ENCODE measurements at places on chromosomes 7 and 10.

- no peak for DNase-seq
Measured at GRCh38 chr10:83214136-83214535, 925.2 kb upstream of the GHITM start.

DNA sequence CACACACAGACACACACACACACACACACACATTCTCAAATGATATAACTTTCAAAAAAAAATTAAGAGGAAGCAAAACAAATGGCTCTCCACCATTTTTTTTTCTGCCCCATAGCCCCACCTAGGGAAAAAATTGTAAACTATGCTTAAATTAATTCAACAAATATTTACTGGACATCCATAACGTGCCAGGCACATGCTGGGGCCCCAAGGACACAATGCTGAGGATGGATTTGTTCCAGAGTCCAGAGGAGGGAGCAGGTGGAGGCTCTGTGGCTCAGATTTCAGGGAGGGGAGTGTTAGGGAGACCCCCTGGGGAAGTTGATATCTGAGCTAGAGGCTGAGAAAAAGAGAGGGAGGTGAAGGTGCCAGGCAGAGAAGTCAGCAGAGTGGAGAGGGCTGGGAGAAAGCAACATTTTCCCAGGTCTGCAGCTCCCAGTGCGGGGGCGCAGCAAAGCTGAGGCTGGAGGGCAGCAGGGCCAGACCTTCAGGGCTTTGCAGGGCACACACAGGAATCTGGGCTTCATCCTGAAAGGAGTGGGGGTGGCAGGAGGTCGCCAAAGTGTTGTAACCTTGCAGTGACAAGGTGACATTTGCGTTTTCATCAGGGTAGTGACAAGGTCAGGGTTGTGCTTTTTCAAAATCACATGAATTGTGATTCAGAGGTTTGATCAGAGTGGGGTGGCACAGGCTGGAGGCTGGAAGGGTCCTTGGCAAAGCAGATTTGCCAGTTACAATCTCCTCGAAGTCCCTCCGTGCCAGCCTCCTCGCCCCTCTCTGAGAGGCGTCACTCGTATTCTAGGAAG, 261.6 kb downstream of the WDR11 start:
- no peak for DNase-seq

GRCh38 chr10:75606203-75606779, 174.9 kb downstream of the LRMDA start:
- DNase-seq: no peak

GRCh38 chr7:100102950-100103840, 1.8 kb downstream of the AP4M1 start:
- no peak for DNase-seq

DNA sequence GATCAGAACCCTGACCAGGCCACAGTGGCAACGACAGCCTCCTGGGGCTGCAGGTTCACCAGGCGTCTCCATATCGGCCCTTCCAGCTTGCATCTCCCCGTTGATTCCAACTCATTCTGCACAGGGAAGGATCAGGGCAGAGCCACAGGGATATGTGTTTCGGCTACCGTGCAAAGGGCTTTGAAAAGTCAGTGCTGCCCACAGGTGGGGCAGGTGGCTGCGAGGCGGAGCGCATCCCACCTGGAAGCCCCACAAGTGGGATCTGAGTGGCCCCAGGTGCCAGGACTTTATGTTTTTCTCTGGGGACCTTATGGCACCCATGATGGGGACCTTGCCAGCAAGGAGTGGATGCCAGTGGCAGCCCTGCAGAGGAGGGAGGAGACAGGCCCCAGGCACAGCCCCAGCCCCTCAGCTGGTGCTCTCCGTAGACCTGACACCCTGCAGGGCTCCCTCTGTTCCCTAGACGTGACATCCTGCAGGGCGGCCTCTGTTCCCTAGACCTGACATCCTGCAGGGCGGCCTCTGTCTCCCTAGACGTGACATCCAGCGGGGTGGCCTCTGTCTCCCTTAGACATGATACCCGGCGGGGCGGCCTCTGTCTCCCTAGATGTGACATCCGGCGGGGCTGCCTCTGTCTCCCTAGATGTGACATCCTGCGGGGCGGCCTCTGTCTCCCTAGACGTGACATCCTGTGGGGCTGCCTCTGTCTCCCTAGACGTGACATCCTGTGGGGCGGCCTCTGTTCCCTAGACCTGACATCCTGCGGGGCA, 189.4 kb downstream of the ELFN1 start:
- DNase-seq: no peak

- no peak for DNase-seq
Measured at GRCh38 chr7:70775570-70776156, 356.3 kb upstream of the GALNT17 start.

DNA sequence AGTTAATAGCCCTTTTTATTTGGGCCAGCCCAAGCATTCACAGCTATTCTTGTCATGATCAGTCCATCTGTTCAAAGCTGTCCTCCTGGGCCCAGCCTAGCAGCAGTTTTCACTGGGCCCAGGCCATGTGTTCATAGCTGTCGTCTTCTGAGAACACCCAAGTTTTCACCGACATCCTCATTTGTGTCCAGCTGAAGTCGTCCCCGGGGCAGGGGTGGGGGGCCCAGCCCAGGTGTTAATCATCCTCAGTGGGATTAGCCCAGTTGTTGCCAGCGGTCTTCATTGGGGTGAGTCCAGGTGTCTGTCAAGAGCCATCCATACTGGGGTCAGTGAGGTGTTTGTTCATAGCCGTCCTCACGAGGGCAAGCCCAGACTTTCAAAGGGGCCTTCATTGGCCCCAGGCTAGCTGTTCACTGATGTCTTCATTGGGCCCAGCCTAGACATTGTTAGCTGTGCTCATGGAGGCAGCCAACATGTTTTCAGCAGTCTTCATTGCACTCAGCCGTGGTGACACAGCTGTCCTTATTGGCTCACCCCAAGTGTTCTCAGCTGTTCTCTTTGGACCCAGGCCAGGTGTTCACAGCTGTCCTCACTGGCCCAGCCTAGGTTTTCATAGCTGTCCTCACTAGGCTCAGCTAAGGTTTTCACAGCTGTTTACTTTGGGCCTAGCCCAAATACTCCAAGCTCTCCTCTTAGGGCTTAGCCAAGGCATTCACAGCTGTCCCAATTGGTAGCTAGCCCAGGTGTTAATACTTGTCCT, 10.0 kb downstream of the FRG2B start:
- no peak for DNase-seq

DNA sequence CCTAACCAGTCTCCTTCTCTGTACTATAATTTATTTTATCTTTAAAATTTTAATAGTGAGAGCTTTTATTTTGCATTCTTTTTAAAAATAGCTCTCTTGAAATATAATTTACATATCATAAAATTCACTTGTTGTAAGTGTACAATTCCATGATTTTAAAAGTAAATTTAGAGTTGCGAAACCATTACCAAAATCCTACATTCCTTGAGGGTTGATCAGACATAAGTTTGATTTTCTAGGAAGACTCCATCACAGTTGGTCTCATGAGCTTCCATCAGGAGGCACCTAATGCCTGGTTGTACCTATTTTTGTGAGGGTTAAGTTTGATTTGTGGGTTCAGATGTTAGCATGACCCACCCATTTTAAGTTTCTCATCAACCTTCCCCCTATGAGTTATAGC, 108.1 kb downstream of the BMPER start:
- no peak for DNase-seq

GRCh38 chr7:1028044-1028770, 16.1 kb upstream of the GPR146 start:
- DNase-seq: no peak

- DNase-seq: no peak
Measured at GRCh38 chr7:121002757-121003200, 14.3 kb downstream of the CPED1 start.

DNA sequence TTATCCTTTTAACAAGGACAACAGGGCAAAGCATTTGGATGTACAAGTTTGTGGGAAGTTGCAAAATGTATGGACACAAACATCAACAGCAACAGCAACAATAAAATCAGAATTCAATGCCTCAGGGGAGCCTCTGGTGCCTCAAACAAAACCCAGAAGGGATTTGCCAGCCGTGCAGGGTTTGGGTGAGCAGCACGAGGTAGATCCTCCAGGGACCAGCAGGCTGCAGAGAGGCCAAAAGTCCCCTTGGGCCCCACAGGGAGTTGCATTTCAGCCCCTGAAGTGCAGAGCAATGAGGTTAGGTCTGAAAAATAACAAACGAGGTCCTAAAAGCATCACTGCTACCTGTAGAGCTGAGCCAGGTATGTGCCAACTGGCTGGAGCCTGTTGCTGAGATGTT, 51.7 kb upstream of the CPXM2 start:
- DNase-seq: no peak

DNA sequence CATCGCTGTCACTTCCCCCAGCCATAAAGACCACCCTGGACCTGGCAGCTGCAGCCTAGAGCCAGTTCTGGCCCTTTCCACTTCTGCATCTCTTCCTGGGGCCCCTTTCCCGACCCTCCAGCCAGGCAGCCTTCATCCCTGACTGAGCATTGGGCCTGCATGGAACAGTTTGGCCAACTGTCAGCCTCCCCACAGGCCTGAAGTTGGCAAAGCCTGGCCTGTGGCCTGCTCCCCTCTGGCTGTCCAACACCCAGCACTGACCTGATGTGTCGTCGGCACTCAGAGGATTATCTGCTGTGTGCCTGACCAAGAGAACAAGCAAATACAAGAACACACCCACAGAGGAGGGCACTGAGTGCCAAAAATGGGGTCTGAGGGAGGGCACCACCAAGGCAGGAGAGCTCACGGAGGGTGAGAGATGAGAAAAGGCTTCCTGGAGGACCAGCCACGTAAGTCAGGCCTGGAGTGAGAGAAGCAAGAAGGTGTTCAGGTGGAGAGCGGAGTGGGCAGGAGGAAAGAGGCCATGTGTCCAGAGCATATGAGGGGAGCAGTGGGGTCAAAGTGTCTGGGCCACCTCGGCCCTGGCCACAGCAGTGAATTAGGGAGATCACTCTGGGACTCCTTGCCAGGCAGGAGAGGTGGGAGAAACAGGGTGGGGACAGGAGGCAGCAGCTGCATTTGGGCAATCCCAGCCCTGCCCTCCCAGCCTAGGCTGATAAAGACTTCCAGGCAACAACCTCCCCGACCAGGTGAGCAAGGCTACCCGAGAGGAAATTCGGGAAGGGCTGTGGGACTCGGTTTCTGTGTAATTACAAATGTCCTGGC, 4.5 kb downstream of the GPRIN2 start:
- DNase-seq: no peak

GRCh38 chr10:79608505-79609375, 2.0 kb upstream of the SFTPA1 start:
- DNase-seq: peak; percentile 6

- DNase-seq: no peak
Measured at GRCh38 chr10:114881901-114882300, 56.1 kb upstream of the TRUB1 start.

DNA sequence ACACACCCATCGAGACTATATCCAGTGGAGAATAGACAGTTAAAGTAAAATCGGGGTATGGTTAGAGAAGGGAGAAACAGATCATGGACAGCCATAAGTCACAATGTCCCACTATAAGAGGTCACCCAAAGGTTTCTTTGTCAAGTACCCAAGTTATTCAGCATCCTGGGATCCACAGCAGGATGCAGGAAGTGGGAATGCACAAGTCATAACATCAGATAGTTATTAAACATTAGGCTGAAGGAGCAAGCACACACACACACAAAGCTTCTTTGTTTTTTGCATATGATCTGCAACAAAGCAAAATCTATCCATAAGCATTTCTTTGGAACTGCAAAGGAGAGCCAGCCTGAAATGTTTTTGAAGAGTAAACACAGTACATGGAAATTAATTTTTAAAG, 111.6 kb downstream of the NOC3L start:
- no peak for DNase-seq

- no peak for DNase-seq
Measured at GRCh38 chr7:1586126-1586826, 16.4 kb upstream of the PSMG3 start.

- peak; percentile 5 for DNase-seq
Measured at GRCh38 chr10:84665883-84666463, 337.6 kb downstream of the CCSER2 start.

GRCh38 chr10:124748953-124749645, 4.9 kb upstream of the FAM53B start:
- no peak for DNase-seq

DNA sequence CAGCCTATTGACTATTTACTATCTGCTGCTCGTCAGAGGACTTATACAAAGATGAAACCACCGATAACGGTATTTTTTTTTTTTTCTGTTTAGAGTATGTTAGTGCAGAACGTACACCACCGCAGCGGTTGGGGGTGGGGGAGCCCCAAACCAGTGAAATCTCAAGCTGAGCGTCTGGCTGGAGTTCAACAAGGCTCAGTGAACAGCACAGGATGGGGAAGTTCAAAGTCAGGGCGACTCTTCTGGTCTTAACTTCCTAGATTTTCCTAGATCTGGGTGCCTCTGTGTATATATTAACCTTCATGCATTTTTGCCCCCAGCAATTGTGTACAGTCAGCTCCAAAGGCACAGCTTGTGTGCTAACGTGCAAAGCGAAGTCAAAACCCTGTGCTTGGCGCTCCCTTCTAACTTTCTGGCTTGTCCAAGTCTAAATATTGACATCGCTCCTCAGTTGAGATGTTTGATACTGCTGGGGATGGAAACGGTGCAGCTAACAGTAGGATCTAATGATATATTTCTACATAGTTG, 1.1 kb downstream of the RHOBTB1 start:
- peak; percentile 35 for DNase-seq

GRCh38 chr7:122833888-122834570, 52.2 kb downstream of the CADPS2 start:
- DNase-seq: no peak

- DNase-seq: no peak
Measured at GRCh38 chr7:148535217-148535616, 55.3 kb upstream of the C7orf33 start.

DNA sequence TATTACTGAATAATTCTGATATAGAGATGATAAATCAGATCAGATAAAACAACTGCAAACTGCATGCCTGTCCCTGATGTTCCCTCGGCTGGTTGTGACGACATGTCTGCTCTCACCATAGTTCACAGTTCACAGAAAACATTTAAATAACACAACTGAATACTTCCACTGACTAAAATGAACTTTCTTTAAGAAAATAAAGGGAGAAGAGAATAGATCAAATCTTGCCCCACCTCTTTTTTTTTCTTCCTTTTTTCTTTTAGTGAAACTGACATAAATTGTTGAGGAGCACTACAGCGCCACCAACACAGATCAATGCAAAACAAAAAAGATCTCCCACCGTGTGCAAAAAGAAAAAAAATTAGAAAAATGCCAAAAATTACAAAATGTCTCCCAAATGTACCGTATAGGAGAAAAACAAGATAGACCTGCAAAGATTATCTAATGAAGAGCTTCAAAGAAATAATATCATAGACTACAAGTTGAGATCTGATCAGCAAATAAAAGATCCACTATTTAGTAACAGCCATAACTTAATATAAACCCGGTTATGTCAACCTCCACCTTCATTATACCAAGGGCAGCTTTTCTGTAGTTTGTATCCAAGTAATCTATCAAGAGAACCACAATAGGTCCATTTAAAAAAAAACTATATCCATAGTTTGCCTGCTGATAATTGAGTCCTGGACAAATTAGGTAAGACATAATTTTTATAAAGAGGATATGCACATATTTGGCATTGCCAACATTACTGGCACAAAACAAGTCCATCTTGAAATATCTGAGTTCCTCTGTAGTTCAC, 30.7 kb upstream of the EPC1 start:
- DNase-seq: peak; percentile 62

GRCh38 chr7:24880886-24881285, 99.1 kb downstream of the OSBPL3 start:
- no peak for DNase-seq

- DNase-seq: no peak
Measured at GRCh38 chr7:155230169-155230593, 67.5 kb upstream of the INSIG1 start.

- DNase-seq: no peak
Measured at GRCh38 chr7:126690848-126691751, 561.6 kb downstream of the GRM8 start.

- no peak for DNase-seq
Measured at GRCh38 chr10:72050873-72051272, 37.5 kb downstream of the SPOCK2 start.

GRCh38 chr7:127935847-127936376, 95.3 kb downstream of the LRRC4 start:
- DNase-seq: no peak

Measured in AML-193 (cell line).